NCI-H1105 (cell line): ENCODE measurements at places on chromosomes 16 and 17.

DNA sequence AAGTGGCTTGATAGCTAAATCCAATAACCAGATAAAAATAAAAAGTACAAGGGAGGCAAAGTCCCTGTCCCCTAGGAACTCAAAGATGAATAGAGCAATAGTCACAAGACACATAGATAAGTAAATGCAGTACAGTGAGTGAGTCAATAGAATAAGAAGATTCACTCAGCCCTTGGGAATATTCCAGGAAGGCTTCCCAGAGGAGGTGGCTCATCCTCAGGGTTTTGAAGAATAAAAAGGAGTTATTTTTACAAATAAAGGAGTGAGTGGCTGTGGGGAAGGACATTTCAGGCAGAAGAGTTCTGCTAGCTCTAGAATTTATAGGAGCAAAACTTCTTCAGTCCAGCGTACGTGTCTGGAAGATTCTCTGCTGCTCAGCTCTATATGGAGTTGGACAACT is 177.4 kb upstream of the SDK2 start:
- no peak for DNase-seq

DNA sequence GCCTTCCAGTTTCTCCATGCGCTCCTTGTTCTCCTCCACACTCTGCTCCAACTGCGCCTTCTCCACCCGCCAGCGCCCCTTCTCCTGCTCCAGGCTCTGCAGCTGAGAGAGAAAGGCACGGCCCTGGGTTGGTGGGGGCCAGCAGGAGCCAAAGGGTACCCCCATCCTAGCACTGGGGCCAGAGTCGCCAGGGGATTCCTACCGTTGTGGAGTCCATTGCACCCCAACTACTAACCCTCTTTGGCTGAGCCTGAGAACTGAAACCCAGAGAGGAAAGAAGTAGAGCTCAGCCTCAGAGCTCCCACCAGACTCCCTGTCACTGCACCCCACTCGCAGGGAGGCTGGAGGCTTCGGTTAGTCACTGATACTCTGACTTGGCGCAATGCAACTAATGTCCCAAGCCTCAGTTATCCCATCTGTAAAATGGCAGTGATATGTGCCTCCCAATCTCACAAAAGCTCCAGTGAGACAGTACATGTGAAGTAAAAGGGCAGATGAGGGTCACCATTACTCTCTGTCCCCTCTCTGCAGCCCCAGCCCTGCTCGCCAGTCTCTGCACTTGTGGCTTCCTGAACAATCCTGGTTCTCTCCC is 6.2 kb upstream of the SAMD14 start:
- DNase-seq: no peak

DNA sequence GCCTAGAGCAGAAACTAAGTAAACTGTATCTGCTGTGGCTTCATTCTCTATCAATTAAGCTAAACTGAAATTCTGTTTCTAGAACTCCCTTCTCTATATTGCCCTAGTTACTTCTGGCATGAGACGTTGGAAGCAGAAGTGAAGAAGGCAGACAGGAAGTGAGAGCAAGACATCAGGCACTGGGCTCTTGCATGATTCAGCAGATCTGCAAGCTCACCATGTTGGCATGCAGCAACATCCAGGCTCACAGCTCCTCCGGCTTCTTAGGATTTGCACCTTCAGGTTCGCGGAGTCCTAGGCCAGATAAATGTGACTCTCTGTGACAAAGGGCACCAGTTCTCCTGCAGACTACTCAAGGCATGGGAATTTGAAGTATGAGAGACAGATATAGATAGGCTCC is 148.3 kb downstream of the CDH8 start:
- no peak for DNase-seq

DNA sequence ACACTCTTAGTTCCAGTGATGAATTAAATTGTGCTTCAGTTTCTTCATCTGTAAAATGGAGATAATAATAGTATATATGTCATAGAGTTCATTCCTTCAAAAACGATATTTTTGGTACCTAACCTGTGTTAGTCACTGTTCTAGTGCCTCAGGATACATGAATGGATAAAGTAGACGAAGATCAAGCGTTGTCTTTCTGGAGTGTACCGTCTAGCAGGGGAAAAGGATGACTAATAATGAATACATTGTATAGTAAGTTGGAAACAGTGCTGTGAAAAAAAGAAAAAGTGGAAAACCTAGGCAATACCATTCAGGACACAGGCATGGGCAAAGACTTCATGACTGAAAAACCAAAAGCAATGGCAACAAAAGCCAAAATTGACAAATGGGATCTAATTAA is 8.6 kb downstream of the KRT10 start:
- no peak for DNase-seq

DNA sequence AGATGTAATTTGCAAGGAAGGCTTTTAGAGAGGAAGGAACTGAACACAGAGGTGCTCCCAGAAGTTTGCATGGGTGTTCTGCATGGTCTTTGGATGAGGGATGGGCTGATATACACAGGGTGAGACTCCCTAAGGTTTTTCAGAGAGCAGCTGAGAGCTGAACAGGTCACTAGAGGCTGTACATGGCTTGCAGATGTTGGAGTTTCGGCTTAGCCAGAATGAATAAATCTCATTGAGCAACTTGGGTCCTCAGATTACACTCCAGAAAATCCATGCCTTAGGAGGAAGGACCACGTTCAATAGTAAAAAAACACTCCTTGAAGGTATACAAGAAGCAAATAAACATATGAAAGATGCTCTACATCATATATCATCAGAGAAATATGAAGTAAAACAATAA is 7.5 kb upstream of the ITGB3 start:
- no peak for DNase-seq

- no peak for DNase-seq
Observed at GRCh38 chr17:58032691-58033415, 25.8 kb upstream of the SRSF1 start.

- peak; percentile 73 for DNase-seq
Observed at GRCh38 chr17:38554430-38555350, 51.1 kb downstream of the SRCIN1 start.

DNA sequence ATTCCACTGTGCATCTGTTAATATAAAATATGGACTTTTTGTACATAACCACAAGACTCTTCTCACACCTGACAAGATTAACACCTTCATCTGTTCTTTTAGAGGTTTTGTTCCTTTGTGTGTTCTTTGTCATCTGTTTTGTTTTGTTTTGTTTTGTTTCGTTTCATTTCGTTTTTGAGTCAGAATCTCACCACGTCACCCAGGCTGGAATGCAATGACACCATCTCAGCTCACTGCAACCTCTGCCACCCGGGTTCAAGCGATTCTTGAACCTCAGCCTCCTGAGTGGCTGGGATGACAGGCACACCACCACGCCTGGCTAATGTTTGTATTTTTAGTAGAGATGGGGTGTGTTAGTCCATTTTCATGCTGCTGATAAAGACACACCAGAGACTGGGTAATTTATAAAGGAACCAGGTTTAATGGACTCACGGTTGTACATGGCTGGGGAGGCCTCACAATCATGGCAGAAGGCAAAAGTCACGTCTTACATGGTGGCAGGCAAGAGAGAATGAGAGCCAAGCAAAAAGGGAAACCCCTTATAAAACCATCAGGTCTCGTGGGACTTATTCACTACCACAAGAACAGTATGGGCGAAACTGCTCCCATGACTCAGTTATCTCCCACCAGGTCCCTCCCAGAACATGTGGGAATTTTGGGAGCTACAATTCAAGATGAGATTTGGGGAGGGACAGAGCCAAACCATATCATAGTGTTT is 22.3 kb downstream of the C16orf90 start:
- no peak for DNase-seq

GRCh38 chr16:23146877-23147601 is 2.2 kb downstream of the USP31 start:
- DNase-seq: no peak

GRCh38 chr17:11898526-11899235 is 98.6 kb downstream of the ZNF18 start:
- DNase-seq: no peak

DNA sequence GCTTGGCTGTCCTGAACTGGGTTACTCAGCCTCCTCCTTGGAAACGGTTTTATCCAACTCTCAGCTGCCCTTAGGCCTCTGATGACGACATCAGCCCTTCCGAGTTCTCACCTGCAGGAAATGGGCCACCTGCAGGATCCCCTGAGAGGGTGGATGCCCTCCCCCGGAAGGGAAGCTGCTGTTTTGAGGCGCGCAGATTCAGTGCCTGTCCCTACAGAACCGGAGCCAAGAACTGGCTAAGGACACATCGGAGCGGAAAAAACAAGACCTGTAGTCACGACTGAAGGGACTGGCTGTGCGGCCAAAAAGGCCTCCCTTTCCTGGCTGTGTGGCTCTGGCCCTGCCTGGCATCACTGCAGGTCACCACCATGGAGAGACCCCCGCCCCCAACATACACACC is 11.7 kb upstream of the C16orf95 start:
- DNase-seq: no peak

DNA sequence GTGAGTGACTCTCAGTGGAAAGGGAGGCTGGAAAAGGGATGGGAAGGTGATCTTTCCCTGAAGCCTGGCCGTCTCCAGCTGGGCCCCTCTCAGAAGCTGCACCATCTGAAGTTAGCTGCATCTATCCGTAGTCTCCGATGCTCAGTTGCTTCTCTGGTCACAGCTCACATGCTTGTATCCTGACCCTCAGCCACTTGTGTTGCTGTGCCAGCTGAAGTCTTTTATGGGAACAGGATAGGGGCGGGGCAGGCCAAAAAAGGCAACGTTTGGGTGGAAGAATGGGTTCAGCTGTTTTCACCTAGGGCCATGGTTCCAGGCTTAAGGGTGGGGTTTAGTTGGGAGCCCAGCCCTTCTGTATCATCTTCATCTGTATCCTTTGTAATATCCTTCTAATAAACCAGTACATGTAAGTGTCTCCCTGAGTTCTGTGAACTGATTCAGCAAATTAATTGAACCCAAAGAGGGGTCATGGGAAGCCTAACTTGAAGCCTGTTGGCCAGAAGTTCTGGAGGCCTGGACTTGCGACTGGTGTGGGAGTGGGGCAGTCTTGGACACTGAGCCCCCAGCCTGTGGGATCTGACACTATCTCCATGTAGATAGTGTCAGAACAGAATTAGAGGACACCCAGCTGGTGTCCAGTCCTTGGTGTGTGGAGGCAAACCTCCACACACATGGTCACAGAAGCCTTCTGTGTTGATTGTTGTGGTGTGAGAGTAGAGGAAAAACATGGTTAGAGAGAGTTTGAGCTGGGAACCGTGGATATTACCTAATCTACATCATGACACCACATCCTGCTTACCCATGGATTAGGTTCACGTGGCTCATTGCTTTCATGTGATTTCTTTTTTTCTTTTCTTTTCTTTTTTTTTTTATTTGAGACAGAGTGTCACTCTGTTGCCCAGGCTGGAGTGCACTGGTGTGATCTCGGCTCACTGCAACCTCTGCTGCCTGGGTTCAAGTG is 49.3 kb upstream of the FBXO47 start:
- no peak for DNase-seq
